ENCODE measurements at places on chromosomes 5 and 9. TPM values are rescaled to one million over a fixed set of nuclear protein-coding genes. Genes with fewer than 3 reads are reported as not detected.

Gene TMEFF1
- total RNA-seq = 14.6 TPM

Gene ZNF618
- 60.6 TPM for total RNA-seq

Gene PCDHA1
- total RNA-seq = not detected

Gene F2RL1
- total RNA-seq = 21.9 TPM

- no peaks in the 10 kb centered on the region for H3K4me1 ChIP-seq
- no peaks in the 10 kb centered on the region for H3K27me3 ChIP-seq
- DNase-seq = no peak
- H3K27ac ChIP-seq = no peak overlapping the region
Observed at GRCh38 chr5:68155940-68156339, 59.6 kb upstream of the PIK3R1 start.

DNA sequence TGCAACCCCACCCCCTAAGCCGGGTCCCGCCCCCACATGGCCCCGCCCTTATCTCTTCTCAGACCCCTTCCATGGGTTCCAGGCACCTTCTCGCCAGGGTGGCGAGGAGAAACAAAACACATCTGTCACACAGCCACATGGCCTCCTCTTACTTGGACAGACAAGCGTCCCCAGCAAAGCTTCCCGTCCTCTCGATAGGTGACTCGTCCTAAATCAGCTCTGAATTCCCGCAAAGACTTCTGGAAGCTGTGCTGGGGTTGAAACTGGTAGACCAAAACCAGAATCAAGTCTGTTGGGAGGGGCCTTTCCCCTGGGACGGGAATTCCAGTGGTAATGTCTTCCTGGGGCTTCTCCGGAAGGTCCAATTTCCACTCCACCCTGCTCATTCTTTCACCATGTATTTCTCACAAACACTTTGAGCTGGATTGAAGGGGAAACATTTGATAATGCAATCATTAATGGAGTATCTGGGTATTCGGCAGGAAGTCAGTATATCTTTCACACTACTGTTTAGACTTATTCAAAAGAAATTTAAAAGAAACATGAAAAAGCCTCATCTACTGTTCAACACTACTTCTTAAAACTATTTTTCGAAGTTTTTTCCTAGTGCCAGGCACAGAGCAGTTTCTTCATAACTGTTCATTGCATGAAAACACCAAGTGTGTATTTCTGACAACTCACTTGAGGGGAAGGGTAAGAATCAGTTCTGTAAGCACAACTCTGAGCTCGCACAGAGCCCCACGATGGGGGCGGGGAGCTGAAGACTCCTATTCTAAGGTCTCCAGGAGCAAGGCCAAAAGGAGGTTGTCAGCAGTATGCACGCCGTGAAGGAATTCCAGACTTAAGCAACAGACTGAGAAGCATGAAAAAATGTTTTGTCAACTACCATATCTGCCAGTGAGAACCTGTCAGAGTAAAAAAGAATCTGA lies 644 bp upstream of the CTNNAL1 start:
- no peaks in the 10 kb centered on the region for H3K27me3 ChIP-seq
- peak overlapping the region; percentile 66 for H3K27ac ChIP-seq
- H3K36me3 ChIP-seq = no peaks in the 10 kb centered on the region
- peak; percentile 49 for DNase-seq
- peaks cover 35% of the 10 kb centered on the region for H3K4me1 ChIP-seq
- H3K4me3 ChIP-seq = peak overlapping the region; percentile 50

DNA sequence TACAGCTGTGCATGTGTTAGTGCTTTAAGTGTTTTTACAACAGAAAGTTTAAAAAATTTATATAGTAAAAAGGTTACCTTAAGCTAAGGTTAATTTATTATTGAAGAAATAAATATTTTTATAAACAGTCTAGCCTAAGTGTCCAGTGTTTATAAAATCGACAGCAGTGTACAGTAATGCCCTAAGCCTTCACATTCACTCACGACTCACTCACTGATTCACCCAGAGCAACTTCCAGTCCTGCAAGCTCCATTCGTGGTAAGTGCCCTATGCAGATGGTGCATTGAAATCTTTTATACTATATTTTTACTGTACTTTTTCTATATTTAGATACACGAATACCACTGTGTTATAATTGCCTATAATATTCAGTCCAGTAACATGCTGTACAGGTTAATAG lies 159.1 kb downstream of the ROR2 start:
- no peaks in the 10 kb centered on the region for H3K36me3 ChIP-seq
- H3K27me3 ChIP-seq = no peaks in the 10 kb centered on the region
- H3K4me1 ChIP-seq = no peaks in the 10 kb centered on the region
- H3K4me3 ChIP-seq = no peak overlapping the region

GRCh38 chr5:6466975-6467567 lies 18.4 kb downstream of the UBE2QL1 start:
- H3K27ac ChIP-seq = no peak overlapping the region
- no peaks in the 10 kb centered on the region for H3K36me3 ChIP-seq
- DNase-seq = no peak

DNA sequence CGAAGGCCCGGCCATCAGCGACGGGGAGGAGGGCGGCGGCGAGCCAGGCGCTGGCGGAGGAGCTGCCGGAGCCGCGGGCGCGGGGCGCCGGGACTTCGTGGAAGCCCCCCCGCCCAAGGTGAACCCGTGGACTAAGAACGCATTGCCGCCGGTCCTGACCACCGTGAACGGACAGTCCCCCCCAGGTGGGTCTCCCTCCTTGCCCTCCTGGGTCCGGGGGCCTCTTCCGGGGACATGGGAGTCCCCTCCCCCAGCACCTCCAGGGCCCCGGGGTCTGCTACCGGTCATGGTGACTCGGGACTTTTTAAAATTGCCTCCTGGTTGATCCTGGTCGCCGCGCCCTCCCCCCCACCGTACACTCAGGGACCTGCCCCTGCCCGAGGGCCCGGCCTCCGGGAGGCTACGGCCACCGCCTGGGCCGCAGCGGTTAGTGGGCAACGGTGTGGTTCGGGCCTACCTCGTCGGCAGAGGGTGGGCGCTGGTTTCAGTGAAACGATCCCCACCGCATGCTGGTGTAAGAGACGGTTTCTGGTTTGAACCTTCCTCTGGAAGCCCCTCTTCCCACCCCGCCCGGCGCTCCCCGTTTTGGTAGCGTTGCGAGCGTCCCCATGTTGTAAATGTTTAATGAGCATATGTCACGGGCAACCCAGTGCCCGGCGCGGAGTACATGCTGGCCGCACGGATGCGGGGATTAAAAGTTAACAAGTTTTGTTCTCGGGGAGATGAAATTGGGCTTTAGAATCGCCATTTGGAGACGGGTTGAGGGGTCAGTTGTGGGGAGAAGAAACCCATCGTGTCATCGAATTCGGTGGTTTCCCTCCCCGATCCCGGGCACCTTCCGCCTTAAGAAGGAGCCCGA lies 1.1 kb downstream of the LARP1 start:
- H3K4me3 ChIP-seq = peak overlapping the region; percentile 86
- no peaks in the 10 kb centered on the region for H3K27me3 ChIP-seq
- peaks cover 34% of the 10 kb centered on the region for H3K4me1 ChIP-seq
- DNase-seq = peak; percentile 46
- peak overlapping the region; percentile 51 for H3K27ac ChIP-seq
